ENCODE measurements at places on chromosomes 12 and 14.

- H3K36me3 ChIP-seq, result no peaks in the 10 kb centered on the region
- H3K27me3 ChIP-seq, result no peaks in the 10 kb centered on the region
- DNase-seq, result no peak
- H3K4me1 ChIP-seq, result peaks cover 50% of the 10 kb centered on the region
Observed at GRCh38 chr12:6336889-6337853, 4.7 kb downstream of the TNFRSF1A start.

- no peak overlapping the region for H3K27ac ChIP-seq
- no peaks in the 10 kb centered on the region for H3K36me3 ChIP-seq
- H3K4me1 ChIP-seq, result no peaks in the 10 kb centered on the region
- H3K4me3 ChIP-seq, result no peak overlapping the region
Observed at GRCh38 chr14:101594511-101595148, 33.3 kb downstream of the DIO3 start.

DNA sequence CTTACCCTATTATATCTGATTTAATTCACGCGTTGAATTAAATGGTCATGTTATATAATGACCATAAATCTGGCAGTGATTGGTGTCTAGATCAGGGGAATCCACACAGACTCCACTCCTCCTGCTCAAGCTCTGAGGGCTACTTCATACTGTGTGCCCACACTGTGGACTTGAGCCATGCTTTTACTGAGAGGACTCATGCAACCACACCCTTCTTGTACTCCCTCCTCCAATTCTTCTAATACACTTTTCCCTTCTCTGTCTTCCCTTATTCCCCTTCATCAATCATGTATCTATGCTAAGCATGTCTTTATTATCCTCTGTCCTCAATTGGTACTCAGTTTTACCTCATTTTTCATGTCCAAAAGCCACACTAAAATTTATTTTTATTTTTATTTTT, 37.7 kb upstream of the LRFN5 start:
- no peak for DNase-seq
- no peaks in the 10 kb centered on the region for H3K27me3 ChIP-seq
- no peaks in the 10 kb centered on the region for H3K4me1 ChIP-seq
- H3K27ac ChIP-seq, result no peak overlapping the region

GRCh38 chr12:26112703-26113147, 12.1 kb downstream of the BHLHE41 start:
- H3K27ac ChIP-seq, result peak overlapping the region; percentile 93
- no peak overlapping the region for H3K4me3 ChIP-seq
- no peaks in the 10 kb centered on the region for H3K27me3 ChIP-seq
- H3K4me1 ChIP-seq, result peaks cover 15% of the 10 kb centered on the region
